ENCODE measurements at places on chromosomes 7 and 10. TPM values are rescaled to one million over a fixed set of nuclear protein-coding genes. Genes with fewer than 3 reads are reported as not detected.
A peak's percentile ranks its signal among the peaks of the same experiment; 100 is the strongest.

DNA sequence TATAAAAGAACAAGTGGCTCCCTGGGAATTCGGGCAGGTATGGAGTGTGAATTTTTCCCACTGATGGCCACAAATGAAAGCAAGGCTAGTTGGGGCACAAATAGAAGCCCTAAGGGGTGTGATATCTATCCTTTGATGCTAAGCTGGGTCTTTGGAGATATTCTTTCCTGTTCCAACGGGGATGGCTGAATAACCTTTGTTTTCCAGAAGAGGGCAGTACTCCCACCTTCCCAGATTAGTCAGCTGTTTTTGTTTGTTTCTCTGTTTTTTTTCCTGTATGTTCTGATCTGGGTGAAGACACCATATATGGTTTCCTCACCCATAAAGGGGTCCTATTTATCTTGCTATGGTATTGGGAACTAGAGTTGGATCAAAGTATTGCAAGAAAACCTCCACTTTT, 947.7 kb upstream of the SORCS1 start:
- DNase-seq: no peak

GRCh38 chr10:95964756-95965155, 57.0 kb downstream of the CC2D2B start:
- no peak for DNase-seq

DNA sequence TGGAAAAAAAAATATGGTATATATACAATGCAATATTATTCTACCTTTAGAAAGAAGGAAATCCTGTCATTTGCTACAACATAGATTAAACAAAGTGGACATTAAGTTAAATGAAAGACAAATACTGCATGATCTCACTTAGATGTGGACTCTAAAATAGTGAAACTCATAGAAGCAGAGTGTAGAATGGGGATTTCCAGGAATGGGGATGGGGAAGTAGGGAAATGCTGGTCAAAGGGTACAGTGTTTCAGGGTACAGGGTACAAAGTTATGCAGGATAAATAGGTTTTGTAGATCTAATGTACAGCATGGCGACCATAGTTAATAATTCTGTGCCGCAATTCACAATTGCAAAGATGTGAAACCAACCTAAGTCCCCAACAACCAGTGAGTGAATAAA, 385.5 kb downstream of the SFMBT2 start:
- DNase-seq: no peak

Gene COBL
- 36.5 TPM for total RNA-seq

DNA sequence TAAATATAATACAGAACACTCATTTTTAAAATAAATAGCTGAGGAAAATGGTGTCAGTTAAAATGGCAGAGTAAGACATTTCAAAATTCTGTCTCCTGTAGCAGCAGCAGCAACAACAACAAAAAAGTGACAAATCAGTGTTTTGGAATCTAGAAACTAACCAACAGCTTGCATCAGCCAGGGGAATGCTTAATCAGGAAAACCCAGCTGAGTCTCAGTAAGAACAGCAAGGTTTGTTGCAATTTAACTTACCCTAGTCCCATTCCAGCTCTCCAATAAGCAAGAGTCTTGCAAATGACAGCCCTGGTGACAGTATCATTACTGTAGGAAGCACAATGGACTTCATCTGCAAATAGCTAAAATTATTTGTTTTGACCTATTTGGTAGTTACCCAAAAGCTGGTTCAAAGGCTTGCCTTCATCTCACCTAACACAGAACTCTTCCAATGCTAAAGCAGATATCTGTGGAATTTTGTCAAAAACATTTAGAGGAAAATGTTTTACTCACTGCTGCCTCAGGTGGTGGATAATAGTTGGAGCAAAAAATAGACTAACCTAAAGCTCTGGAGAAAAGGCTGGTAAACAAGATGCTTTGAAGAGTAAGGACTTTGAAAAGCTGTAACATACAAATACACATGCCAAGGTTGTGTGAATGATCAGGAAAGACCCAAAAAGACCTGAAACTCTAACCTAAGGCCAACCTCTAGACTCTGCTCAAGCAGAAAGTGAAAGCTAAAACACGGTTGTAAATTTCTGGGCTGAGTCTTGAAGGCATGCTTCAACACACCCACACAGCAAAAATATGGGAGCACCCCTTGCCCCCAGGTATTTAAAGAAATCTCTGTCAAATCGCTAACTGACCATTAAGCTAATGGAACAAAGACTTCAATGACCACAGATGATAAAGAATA, 9.9 kb upstream of the ARHGAP22 start:
- no peak for DNase-seq

Gene TEX36
- total RNA-seq: not detected

Gene TET1
- total RNA-seq: 68.5 TPM

GRCh38 chr10:30270247-30270646, 78.8 kb downstream of the MTPAP start:
- DNase-seq: no peak

Gene CCDC3
- total RNA-seq: 3.8 TPM

DNA sequence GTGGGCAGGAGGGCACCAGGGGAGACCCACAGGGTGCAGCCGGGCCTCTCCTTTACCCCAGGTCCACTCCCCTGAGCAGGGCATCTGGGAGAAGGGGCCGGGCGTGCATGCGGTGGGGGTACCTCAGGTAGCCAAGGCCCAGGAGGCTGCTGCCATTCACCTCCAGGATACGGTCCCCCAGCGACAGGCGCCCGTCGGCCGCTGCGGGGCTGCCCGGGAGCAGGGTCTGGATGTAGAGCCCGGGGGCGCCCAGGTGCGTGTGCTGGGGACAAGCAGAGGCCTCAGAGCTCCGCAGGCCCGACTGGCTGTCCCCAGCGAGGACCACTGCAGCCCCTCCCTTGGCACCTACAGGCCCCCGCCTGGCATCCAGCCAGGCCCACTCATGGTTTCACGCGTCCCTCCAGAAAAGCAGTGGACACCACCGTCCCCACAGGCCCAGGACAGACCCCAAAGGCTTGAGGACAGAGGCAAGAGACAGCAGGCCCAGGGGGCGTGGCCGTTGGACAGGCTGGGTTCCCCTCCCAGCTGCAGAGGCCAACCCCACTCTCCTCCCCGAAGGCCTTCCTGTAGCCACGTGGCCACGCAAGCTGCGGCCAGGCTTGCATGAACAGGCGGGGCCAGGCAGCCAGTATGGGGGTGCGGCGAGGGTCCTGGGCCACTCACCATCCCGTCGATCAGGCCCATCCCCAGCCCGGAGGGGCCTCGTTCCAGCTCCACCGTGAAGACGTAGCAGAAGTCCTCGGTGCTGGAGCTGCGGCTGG, 24.3 kb downstream of the AP5Z1 start:
- no peak for DNase-seq

Gene PDE6C
- not detected for total RNA-seq

DNA sequence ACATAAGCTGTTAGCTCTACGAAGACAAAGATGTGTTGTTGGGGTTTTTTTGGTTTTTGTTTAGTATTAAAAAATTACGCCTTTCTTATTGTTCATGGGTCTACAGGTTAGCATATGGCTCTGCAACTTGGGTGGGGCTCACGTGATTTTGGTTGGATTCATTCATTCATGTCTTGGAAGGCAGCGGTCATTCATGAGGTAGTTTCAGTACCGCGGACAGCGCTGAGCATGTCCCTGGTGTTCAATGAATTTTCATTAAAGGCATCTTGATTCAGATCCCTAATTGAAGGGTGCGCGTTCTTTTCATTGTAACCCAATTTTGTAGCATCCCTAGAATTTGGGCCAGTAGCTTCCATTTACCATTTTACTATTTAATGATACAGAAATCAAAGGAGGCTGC, 42.9 kb upstream of the TCERG1L start:
- DNase-seq: peak; percentile 71

Gene ETV1
- total RNA-seq: 91.2 TPM

DNA sequence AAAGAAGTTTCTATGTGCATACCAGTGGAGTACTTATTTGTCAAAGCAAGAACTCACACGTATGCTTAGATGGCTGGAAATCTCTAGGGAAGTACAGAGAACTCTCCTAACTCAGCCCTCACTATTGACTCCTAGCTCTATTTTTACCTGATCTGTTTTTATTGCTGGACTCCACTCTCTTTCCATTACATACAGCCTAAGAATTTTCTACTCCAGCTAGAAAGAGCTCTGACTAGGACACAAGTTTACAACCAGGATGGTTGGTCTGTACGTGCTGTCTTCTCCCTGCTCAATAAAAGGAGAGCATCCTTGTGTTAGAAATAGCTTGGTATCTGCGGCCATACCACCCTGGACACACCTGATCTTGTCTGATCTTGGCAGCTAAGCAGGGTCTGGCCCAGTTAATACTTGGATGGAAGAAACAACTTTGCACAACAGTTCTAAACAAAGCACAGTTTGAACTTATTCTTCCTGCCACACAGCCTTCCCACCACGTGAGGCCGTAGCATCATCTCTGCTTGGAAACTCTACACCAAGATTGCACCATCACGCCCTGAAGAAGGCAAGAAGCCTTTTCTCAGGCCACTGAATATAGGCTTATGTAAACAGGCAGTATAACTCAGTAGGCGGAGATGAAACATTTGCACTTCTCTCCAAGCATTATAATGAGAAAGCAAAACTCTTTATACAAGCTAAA, 50.7 kb downstream of the KCNMA1 start:
- DNase-seq: no peak

DNA sequence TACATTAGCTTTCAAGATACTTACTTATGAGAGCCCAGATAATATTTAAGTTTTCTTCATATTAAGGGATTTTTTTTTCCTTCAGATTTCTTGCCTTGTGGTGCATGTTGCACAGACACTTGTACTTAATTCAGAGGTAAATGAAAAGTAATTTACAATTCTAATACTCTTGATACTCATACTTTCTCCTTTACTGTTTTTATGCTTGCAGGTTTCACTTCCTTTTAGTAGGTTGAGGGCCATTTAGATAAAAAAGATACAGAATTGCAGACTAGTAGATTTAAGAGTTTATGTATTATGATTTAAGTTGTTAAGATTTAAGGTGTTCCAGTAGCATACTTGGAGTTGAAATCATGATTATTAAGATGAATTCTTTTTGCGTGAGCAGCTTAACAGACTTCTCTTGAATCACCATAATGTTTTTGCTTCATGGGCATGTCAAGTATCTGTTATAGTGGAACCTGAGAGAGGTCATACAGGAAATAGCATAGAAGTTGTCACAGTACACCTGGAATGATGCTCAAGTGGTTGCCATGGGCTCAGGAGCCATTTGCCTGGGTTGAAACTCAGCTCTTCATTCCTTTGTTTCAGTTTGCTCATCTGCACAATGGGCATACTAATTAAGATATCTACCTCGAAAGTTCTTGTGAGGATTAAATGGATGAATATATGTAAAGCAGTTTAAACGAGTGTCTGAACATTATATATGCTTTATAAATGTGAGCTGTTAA, 174.8 kb upstream of the PRPS1L1 start:
- no peak for DNase-seq

Gene FOXP2
- total RNA-seq: 0.43 TPM

GRCh38 chr10:57785546-57785945, 482.1 kb downstream of the IPMK start:
- no peak for DNase-seq

- no peak for DNase-seq
Measured at GRCh38 chr10:102334101-102334500, 61.4 kb upstream of the NFKB2 start.

DNA sequence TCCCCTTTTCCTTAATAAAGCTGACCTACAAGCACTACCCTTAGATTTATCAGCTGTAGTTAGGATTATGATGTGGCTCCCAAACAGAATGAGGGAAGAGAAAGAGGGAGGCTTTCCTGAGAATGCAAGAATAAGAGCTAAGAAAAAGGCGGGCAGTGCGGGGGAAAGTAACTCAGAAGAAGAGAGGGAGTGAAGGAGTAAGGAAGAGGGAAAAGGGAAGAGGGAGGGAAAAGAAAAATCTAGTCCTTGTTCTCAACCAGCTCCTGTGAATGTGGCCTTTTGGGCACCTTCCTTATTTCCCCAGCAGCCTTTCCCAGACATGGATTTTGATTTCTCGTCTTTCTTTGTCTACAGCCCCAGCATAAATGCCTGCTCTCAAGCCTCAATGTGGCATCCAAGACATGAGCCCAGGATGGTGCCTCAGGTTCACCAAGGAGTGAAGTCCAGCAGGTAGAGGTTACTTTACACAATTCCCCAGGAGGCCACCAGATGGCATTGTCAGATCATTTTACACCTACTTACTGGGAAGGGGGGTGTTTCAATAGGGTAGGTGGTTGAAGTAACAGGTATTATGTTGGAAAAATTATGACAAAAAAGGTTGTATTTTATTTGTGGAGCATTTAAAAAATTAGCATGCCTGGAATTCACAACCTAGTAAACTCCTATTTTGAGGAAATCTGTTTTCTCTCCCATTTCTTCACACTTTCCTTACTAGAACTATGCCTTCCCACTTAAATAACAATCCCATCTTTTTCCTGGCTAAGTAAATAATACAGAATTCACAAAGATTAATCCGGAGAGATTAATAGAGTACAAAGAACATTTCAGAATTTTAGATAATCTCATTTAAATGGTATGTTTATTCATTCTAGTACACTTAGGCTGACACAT, 106.5 kb downstream of the HTR7 start:
- DNase-seq: no peak

DNA sequence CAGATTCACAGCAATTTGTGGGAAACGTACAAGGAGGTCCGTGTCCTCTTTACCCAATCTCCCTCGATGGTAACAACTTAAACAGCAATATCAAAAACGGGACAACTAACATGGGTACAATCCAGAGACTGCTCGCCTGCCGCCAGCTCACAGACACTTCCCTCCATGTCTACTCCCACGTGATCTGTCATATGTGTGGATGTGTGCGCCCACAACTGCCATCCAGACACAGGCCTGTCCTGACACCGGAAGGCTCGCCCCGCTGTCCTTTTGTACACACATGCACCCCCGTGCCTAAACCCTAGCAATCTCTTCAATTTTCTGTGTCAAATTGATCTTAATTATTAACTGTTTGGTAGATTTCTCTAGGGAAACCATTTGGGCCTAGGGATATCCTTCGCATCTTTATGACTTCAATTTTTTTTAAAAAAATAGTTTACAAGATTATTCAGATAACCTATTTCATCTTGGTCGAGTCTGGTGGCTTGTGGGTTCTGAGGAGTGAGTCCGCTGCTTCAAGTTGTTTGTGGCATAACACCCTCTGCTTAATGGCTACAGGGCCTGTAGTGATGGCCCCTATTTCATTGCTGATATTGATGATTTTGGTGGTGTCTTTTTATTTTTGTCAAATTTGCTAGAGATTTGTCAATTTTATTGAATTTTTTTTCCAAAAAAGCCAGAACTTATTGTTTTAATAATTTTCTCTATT, 260.6 kb downstream of the MAD1L1 start:
- no peak for DNase-seq

Gene EBF3
- 0.26 TPM for total RNA-seq

- no peak for DNase-seq
Measured at GRCh38 chr10:5447611-5448071, 35.3 kb downstream of the NET1 start.

Gene ASB10
- total RNA-seq: not detected

Gene CDNF
- 0.32 TPM for total RNA-seq

Gene AKR1E2
- 3.5 TPM for total RNA-seq

GRCh38 chr10:103967448-103968071, 620 bp downstream of the SLK start:
- no peak for DNase-seq

DNA sequence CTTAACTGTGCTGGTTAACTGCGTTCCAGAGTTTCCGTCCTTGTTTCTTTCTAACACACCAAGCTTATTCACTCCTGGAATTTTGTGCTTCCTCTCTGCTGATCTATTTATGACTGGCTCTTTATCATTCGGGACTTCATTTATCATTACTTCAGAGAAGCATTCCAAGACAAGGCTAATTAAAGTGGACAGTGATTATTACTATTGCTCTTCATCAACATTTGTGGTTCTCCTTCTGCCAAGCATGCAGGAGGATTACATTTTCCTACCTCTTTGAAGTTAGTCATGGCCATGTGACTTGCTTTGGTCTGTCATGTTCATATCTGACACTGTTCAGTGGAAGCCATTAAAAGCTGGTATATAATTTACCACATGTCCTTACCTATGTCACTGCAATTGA, 172.4 kb upstream of the AGR3 start:
- DNase-seq: no peak

Gene DPYSL4
- total RNA-seq: 15.2 TPM
